ENCODE measurements at places on chromosomes 11 and 22. TPM values are rescaled to one million over a fixed set of nuclear protein-coding genes. Genes with fewer than 3 reads are reported as not detected.

GRCh38 chr11:2221591-2221990 is 48.8 kb downstream of the ASCL2 start:
- DNase-seq: no peak

DNA sequence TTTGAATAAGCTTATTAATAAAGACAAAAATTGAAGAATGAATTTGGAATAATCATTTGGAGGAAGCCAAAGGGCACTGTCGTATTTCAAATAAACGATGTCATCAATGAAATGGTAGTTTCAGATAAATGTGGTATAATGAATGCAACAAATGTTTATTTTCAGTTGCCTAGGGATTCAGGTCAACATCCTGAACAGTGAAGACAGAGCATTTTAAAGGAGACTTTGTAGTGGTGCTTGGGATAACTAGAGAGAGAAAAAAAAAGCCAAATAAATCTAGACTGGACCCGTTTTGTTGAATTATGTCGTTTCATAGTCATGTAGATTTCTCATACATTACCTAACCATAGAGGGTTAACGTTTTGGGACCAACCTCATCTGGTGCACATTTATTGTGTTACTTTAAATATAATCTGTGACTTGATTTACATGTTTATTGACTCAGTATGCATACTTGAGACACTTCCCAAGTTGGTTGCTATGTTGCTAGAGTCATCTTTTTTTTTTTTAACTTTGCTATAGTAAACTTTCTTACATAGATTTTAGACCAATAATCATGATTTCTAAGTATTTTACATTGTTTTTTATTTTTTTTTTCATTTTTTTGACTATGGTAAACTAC is 111.1 kb downstream of the NCAM1 start:
- DNase-seq: no peak

DNA sequence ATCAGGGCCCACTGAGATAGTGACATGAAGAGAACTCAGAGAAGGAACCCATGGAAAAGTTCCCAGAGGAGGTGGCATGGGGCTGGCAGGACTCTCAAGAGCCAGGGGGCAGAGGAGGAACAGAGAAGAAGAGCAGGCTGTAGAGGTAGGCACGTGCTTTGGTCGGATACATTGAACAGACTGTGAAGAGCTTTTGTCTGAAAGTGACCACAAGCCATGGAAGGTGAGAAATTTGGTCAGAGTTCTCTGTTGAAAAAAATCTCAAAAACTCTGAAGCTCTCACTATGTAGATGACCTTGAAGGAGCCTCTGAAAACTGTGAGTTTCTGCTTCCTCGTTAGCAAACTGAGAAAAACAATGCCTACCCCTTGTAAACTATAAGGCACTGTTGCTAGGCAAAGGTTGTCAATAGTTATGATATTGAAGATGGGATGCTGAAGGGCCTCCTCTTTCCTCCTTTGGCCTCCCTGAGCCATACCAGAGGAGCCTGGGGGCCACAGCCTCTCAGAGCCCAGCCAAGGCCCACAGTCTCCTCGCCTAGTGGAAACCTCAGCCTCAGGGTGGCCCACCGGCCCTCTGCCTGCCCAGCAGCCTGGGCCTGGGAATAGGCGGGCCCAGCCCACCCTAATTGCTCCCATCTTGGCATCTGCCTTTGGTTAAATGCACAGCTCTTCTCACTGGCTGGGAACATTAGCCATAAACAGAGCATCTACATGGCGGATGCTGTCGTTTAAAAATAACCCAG is 415.7 kb downstream of the SOX6 start:
- no peak for DNase-seq

CLCF1 gene
- 6.5 TPM for polyA plus RNA-seq

COX8A gene
- polyA plus RNA-seq: 1,663 TPM

TRPM5 gene
- polyA plus RNA-seq: not detected

Measured in psoas muscle (tissue), 8 donors.